ENCODE measurements at places on chromosomes 5 and 9.

- DNase-seq = no peak
These were observed 3.2 kb upstream of the HSD17B3 start for GRCh38 chr9:96305171-96305570.

DNA sequence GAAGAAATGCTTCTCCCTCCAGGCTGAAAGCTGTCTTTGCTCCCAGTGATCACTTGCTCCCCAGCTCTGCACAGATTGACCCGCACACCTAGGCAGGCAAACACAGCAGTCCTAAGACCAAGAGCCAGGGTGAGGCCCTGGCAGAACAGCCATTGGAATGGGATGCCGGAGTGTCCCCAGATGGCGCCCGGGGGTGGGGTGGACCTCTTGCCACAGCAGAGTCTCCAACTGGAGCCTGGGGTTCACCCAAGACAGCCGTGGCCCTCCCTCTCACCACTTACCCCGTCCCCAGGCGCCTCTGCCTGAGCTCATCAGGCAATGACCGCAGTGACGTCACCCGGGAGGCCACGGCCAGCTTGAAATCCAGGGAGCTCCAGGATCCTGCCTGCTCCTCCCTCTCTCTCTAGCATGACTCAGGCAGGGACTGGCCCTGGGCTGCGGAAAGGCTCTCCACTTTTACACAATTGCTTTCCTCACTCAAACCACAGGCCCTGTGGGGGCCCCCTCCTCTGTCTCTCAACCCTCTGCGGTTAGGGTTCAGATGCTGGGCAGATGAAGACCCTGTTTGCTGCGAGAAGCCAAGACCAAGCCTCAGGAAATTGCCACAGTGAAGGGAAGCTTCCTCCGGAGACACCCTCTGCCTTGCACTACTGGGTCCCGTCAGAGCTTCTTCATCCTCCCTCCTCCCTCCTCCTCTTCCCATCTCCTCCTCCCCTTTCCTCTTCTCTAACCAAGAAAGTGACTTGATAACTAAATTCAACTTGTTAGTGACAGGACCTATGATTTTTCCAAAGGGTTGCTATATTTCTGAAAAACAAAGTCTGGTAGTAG is 24.3 kb upstream of the PTGES start:
- peak; percentile 39 for DNase-seq

GRCh38 chr9:124790801-124791505 is 14.0 kb downstream of the OLFML2A start:
- no peak for DNase-seq

- no peak for DNase-seq
These were observed 4.0 kb downstream of the MFAP3 start for GRCh38 chr5:154042766-154043165.

GRCh38 chr9:129988607-129989361 is 54.2 kb downstream of the FNBP1 start:
- no peak for DNase-seq

DNA sequence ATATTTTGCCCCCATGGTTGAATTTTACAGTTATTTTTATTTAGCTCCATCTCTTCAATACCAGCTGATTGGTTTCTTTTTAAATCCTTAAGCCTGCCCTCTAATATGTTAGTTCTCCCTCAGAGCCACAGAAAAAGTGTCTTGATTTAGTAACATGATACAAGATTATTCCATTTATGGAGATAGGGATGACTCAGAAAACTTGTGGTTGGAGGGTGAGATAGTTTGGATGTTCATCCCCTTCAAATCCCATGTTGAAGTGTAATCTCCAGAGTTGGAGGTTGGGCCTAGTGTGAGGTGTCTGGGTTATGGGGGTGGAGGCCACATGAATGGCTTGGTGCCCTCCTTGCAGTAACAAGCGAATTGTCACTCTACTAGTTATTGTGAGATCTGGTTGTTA is 115.7 kb downstream of the FBXO38 start:
- DNase-seq = no peak

- DNase-seq = no peak
These were observed 61.4 kb upstream of the ICE1 start for GRCh38 chr5:5360941-5361520.

DNA sequence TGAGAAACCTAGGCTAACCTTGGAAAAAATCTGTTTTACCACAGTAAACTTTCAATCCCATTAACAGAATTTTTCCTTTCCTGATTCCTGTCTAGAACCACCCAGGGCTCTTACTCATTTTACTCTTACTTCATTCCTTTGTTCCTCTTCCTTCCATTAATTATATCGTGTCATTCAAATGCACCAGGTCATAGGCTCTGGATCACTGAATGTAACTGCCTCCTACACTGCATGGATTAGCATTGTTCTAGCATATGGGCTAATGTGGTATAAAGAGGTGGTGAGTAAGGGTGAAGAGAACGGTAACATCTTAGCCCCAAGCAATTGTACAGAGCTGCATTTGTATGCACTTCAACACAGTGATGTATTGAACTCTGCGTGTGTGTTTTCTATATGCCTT is 49.5 kb upstream of the SPINK5 start:
- no peak for DNase-seq

DNA sequence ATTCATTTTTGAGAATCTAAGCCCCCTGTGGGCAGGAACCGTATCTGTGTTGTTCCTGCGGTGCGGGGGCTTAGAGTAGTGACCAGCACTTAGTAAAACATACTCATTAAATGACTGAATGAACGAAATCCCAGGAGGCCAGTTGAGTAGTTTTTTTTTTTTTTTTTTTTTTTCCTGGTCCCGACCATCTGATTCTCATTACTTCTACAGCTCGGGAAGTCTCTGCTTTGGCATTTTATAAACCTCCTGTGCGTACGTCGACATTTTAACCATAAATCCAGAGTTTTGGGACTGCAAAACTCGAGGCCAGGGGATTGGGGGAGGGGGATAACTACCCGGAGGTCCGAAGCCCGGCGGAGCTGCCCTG is 31.5 kb upstream of the SPRY4 start:
- no peak for DNase-seq

DNA sequence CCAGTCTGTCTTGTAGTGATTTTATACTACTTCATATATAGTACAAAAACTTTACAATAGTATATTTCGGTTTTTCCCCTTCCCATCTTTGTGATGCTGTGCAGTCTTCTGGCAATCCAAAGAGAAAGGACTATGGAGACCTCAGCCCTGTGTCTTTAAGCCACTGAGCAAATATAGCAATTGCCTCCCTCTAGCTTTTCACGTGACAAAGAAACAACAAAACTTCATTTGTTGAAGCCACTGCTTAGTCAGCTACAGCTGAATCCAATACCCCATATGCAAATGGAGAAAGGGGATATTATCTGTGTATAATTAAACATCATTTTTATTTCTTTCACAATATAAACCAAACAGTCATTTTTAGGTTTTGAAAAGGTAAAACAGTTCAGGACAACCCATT is 142.8 kb upstream of the STK32A start:
- no peak for DNase-seq

GRCh38 chr5:159415301-159415937 is 85.1 kb upstream of the IL12B start:
- no peak for DNase-seq

- no peak for DNase-seq
These were observed 155.4 kb upstream of the ANKH start for GRCh38 chr5:15026944-15027343.

DNA sequence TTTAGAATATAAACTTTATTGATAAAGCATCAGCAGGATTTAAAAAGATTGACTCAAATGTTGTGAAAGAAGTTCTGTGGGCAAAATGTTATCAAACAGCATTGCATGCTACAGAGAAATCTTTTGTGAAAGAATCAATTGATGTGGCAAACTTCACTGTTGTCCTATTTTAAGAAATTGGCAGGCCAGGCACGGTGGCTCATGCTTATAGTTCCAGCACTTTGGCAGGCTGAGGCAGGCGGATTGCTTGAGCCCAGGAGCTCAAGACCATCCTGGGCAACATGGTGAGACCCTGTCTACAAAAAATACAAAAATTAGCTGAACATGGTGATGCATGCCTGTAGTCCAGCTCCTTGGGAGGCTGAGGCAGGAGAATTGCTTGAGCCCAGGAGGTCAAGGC is 17.4 kb downstream of the ZBTB43 start:
- no peak for DNase-seq

- DNase-seq = peak; percentile 64
These were observed 207.0 kb downstream of the MEF2C start for GRCh38 chr5:88675708-88676636.

DNA sequence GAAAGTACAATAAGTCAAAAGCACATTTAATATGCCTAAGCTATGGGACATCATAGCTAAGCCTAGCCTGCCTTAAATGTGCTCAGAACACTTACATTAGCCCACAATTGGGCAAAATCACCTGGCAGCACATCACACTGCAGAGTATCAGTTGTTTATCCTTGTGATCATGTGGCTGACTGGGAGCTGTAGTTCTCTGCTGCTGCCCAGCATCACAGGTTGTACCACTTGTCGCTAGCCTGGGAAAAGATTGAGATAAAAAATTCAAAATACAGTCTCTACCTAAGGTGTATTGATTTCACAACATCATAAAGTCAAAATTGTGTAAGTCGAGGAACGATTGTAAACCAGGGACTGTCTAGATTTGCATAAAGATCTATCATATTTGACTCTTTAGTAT is 58.6 kb downstream of the CAMK4 start:
- DNase-seq = no peak

GRCh38 chr5:59140133-59140532 is 557.3 kb downstream of the RAB3C start:
- DNase-seq = no peak

DNA sequence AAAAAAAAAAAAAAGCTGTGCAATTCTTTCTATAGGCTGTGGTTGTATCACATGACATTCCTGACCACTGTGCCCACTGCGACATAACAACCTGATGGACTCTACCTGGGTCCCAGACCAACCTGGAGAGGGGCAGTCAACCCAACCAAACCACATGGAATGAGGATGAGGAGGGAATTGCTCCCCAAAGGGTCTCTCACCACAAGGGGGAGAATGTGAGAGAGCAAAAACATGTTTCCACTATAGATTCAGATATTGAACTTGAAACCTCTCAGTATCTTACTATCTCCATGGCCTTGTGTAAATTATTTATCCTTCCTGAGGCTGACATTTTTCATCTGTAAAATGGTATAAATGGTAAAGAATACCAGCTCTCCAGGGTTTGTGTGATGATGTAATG is 66.9 kb upstream of the SV2C start:
- no peak for DNase-seq

GRCh38 chr5:107736638-107737037 is 65.9 kb upstream of the EFNA5 start:
- no peak for DNase-seq

- no peak for DNase-seq
These were observed 45.9 kb downstream of the PDCD1LG2 start for GRCh38 chr9:5556101-5556705.

DNA sequence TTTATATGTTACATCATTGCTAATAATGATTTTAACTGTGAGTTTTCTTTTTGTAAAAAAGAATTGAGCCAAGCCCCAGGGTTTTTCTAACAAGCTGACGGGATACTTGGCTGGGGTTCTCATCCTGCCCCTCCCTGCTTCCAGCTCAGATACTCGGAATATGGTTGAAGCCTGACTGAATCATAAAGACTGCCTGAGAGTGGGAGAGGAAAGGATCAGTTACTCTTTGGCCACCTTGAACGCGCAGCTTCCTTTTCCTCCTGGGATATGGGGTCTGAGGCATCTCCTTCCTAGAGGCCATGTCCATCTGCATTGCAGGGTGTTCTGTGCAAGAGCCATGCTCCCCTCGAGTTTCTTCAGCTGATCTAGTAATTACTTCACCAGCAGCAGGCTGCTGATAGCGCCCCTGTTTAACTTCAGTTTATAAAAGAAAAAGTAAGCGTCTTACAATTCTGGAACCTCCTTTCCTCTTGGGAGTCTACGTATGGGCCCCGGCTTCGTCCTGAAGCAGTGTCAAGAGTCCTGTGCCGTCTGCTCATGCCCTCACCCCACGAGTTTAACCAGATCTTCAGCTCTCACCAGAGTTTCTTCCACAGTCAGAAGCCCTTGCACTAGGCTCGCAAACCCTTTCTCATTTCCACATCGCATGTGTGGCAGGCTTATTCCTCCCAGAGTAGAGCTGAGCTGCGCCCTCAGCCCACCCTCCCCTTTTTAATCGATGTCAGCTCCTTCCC is 130.0 kb downstream of the MVB12B start:
- no peak for DNase-seq

DNA sequence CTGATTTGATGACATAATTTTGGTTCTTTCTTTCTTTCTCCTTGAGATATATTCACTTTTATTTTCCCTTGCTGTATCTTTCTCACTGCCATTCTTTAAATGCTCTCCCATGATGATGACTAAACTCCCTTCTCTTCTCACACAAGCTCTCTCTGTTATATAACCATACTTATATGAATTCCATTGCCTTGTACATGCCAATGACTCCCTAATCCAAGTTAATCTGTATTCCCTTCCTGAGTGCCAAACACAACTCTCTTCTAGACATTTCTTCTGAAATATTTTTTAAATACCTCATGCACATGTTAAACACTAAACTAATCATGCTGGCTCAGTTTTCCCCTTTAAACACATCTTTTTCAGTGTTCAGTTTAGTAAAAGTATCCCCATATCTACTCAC is 62.2 kb upstream of the ST8SIA4 start:
- no peak for DNase-seq

DNA sequence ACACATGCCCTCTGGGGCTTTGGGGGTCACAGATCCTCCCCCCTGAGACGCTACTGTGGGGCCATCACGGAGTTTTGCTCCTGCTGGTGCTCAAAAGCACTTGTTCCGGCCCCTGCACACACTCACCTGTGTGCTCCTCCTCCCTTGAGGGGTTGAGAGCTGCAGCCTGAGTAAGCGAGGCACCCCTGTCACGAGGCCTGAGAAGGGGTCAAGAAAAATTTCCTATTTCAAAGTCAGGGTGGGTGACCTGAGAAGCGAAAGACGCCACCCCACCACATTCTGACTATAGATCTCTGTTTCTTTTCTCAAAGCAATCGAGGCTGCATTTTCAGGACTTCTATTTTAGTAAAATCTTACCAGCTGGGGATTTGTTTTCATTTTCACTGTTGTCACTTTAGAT is 138.5 kb downstream of the DCP2 start:
- DNase-seq = no peak

Measured in Jurkat, Clone E6-1 (cell line).